Activated CD4-positive, alpha-beta T cell treated with anti-CD3 and anti-CD28 coated beads, Interleukin-2, Interleukin-4, amounts not matched to agents 100 ng/mL and 50 ng/mL, durations not matched to agents 16 hours and 8 hours (primary cell): ENCODE measurements at places on chromosomes 2 and 18.

- DNase-seq = no peak
Measured at GRCh38 chr18:46759890-46760289, 3.0 kb upstream of the ST8SIA5 start.

DNA sequence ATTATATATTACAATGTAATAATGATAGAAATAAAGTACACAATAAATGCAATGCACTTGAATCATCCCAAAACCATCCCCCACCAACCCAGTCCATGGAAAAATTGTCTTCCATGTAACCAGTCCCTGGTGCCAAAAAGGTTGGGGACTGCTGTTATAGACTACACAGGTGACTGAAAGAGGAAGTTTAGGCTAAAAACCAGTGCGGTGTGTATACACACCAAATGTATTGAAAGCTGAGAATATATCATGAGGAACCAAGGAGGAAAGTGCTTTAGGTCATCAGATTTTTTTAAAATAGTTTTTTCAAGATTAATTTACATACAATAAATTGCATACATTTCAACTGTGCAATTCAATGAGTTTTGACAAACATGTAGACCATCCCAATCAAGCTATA lies 20.5 kb upstream of the C1D start:
- no peak for DNase-seq

DNA sequence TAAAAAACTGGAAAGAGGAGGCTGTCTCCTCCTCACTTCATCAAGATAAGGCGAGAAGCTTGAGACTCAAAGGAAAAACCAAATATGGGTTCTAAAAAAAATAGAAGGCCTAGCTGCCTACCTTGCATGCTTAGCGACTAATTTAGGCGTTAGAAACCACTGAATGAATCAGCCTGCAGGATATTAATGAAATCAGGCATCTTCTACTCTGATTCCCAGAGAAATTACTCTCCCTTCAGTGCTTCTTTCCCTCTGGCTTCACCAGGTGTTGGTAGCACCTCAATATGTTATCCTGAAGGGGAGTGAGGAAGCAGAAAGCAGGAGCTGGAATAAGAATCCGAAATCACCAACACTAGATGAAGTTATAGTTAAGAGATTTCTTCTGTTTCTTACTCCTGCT lies 749.8 kb upstream of the NRXN1 start:
- DNase-seq = no peak

- DNase-seq = peak; percentile 49
Measured at GRCh38 chr18:59358414-59358711, 702 bp downstream of the LMAN1 start.

DNA sequence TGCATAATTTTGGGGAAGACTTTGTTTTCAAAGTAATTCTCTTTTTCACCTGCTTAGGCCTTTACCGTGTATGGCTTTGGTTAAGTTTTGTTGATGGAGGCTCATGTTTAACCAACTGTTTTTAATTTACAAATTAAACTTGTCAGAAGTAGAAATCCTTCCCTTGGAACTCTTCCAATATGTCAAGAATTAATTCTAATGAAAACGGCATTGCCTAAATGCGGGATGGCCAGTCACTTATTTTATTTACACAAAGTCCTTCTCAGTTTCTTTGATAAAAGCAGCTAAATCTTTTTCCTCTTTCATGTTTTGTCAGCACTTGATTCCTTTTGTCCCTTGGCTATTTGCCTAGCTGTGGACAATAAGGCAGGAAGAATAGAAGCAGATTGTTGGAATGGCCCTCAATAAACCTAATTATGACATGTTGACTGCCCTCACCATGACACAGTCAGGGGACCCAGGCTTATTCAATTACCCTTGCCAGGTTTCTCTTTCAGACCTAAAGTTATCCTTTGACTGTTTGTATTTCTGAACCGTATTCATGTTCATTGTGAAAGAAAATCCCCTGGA lies 26.3 kb downstream of the PAX3 start:
- DNase-seq = no peak

GRCh38 chr2:98710734-98711133 lies 20.2 kb downstream of the MGAT4A start:
- no peak for DNase-seq

DNA sequence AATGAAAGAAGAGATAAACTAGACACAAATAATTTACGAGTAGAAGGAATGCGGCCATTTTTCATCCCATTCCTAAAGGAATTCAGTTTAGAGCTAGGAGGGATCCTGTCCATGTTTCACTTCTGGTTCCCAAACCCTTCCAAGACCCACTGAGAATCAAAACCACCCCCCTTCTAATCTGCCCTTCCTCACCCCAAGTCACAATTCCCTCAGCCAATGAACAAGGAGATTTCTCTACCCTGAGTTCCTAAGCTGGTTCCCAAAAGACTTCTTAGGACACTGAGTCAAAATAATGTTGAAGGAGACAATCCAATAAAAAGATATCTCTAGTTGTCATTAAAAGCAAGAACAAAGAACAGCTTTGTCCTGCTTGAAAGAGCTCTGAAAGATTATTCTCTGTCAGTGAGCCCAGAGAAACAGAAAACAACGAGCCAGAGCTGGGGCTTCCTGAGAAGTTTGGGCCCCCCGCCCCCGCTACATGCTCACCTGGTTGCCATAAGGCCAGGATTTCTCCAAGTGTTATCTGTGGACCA lies 45.7 kb downstream of the STK39 start:
- DNase-seq = no peak

DNA sequence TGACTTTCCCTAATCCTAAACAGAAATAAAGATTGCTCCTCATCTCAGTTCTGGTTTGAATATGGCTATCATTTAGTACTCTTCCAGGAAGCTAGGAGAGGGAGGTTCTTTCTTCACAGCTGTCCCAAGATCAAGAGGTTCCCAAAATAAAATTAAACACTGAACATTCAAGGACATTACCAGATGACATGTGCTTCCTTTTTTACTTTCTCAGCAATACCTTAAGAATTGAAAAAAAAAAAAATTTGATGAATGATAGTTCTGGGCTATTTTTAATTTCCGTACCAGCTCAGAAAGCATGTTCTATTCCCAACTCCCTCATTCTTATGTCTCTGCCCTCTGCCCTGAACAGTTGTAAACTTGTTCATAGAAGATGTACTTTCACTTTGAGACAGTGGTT lies 61.7 kb upstream of the MYL1 start:
- no peak for DNase-seq

- DNase-seq = no peak
Measured at GRCh38 chr2:58067001-58067400, 20.4 kb downstream of the VRK2 start.

- DNase-seq = no peak
Measured at GRCh38 chr18:52337276-52337675, 2.7 kb upstream of the DCC start.

DNA sequence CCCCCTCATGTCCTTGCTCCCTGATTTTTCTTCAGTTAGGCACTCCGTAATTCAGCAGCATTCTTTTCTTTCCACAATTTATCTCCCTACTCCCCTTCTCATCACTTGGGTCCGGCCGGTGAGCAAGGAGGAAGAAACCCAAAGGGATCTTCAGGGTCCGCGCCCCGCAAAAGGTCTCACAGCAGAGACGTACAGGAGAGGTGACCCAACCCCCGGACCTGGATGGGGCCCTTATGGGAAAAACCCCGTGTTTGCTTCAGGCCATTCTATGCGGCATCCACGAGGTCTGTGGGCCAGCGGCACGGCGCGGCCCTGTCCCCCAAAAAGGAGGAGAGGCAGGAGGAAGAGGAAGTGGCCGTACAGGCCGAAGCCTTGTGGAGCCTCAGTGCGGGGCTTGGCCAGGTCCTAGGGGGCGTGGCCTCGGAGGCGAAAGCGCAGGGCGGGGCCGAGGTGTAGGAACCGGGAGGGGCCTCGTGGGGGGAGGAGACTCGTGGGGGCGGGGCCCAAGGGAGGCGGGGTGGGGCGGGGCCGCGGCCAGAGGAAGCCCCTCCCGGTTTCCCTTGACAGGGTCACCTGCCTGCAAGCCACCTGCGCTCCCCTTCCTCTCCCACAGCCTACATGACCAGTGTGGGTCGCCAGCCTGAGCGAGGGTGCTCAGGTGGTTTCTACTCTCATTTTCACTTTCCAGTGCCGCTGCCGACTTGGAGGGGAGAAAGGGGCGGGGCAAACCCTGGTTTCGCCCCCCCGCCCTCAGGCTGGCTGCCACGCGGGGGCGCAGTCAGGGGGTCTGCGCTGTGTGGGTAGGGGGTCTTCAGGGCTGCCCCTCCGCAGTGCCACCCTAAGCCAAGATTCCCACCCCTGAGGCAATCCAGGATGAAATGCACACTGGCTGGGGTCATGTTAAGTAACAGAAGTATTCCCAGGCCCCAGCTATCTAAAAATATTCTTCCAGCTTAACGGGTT lies 156.4 kb upstream of the XPO1 start:
- DNase-seq = peak; percentile 90

GRCh38 chr2:152350155-152350679 lies 15.2 kb downstream of the FMNL2 start:
- DNase-seq = no peak

DNA sequence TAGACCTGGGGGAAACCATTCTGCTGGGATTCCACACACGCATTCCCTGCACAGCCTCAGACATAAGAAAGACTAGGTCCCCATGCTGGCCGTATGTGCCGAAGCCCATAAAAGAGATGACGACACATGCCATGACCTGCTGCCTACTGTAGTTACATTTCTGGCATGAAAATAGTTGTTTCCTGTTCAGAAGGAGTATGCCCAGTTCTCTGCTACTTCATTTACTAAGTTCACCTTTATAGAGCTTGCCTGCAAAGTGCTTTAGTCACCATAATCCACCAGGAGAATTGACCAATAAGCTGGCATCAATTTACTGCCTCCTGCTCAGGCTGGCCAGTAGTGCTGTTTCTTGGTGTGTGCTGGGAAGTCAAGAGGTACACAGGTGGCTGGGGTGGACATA lies 150.2 kb upstream of the ALPP start:
- no peak for DNase-seq

DNA sequence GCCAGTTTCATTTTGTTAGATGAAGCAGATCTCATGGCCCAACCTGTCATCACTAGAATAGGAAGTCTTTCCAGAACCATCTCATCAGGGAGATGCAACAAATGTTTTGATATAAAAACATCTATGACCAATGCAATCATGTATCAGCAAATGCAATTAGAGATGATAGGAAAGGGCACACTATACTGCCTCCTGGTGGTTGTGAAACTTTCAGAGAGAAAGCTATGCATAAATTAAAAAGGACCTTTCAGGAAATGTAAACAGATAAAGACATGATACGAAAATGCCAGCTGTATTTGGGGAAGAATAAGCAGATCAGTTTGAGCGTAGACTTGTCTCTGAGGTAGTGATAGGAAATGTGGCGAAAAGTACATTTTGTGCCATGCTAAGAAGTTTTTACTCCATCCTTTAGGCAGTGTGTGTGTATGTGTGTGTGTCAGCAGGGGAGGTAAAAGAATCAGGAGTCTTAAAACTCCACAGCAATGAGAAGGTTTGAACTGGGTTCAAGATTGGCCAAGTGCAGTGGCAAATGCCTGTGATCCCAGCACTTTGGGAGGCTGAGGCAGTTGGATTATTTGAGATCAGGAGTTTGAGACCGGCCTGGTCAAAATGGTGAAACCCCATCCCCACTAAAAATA lies 479.3 kb downstream of the CPS1 start:
- no peak for DNase-seq

- DNase-seq = peak; percentile 72
Measured at GRCh38 chr2:172556284-172557033, 569 bp downstream of the PDK1 start.

- DNase-seq = no peak
Measured at GRCh38 chr2:172350839-172351479, 76.4 kb upstream of the ITGA6 start.

GRCh38 chr18:72201032-72201431 lies 343.1 kb downstream of the CBLN2 start:
- no peak for DNase-seq

- DNase-seq = no peak
Measured at GRCh38 chr2:139160836-139161235, 380.6 kb upstream of the NXPH2 start.

DNA sequence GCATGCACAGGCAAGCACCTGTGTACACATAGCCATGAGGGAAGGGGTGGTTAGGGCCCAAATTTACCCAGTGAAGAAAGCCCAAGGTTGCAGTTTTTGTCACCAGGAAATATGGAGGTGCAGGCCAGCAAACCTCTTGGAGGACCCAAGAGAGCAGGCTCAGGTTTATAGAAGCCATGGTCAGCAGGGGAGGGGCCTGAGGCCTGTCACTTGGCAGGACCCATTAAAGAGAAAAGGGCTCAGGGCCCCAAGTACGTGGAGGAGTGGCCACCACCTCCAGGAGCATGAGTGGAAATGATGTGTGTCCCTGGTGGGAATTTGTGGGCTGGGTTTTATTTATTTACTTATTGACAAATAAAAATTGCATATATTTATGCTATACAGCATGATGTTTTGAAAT lies 192.9 kb downstream of the HAUS1 start:
- no peak for DNase-seq

GRCh38 chr2:189281201-189281600 lies 101.6 kb upstream of the COL5A2 start:
- DNase-seq = no peak

DNA sequence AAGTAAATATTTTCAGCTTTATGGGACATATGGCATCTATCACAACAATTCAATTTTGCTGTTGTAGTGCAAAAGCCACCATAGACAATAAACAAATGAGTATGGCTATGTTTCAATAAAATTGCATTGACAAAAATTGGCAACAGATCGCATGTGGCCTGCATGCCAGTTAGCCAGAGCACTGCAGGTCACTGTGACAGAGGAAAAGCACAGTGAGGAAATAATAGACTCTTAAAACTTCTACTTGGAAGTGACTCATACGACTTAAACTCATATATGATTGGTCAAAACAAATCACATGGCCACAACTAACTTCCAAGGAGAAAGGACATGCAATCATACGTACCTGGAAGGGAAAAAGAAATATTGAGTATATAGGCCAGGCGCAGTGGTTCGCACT lies 44.4 kb downstream of the EXOC6B start:
- no peak for DNase-seq

DNA sequence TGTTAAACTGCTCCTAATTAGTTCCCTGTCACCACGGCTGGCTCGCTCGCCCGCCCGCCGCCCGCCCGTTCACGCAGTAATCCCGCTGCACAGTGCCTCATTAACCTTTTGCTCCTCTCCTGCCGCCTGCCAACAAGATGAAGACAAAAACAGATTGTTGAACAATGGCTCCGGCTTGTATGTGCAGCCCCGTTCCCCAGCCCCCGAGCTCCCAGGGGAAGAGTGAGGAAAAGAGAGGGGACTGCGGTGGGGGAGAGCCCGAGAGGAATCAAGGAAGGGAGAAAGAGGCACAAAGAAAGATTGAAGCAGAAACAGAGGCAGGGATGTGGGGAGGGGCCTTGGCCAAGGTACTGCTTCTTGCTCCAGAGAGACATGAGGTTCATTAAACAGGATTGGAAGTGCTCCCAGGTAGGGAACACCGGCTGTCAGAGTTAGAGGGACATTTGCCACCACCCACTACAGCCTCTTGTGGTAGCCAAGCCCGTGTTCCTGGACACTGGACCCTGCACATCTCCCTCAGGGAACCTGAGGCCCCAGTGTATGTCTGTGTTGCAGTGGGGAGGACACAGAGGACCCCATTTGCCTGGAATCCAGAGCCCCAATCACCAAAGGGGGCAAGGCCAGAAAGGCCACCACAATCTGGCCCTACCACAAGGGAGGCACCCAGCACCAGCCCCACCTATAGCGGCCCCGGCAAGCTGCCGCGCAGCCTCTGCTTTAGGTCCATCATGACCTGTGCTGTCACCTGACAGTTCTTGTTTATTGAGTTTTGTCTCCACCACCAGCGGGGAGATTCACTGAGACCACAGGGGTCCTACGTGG lies 38.1 kb downstream of the EMX1 start:
- DNase-seq = no peak
